Activated CD8-positive, alpha-beta memory T cell treated with anti-CD3 and anti-CD28 coated beads, Interleukin-2, amount 50 U/mL, for 4 hours (primary cell): ENCODE measurements at places on chromosomes 3 and 15.
A peak's percentile ranks its signal among the peaks of the same experiment; 100 is the strongest.

DNA sequence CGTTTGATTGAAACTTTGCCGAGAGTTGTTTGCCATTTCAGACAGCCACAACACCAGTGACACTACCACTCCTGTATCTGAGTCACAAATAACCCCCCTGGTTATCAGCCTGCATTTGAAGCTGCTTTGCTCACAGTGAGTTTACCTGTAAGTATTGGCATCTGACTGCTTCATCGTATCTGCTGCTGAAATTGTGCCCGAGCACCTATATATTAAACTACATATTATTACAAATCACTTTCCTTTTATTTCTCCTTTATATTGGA, 39.2 kb upstream of the SPSB4 start:
- no peak for DNase-seq

DNA sequence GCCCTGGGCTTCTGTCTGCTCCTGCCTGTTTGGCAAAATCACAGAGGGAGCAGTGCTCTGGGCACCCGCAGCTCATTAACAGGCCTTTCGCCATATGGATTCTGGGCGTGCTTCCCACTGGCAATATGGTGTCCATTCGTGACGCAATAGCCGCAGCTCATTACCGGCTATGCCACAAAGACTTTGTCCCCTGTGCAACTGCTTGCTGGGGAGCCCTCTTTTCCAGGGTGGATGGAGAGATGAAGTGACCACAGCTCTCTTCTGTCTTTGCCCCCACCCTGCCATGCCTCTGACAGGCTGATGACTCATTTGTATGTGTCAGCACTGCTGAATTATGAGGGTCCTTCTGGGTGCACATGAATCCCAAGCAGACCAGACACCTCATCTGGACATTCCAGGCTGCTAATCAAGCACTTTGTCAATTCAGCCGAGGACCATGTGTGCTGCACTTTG, 214.3 kb upstream of the FEZF2 start:
- DNase-seq, result no peak

DNA sequence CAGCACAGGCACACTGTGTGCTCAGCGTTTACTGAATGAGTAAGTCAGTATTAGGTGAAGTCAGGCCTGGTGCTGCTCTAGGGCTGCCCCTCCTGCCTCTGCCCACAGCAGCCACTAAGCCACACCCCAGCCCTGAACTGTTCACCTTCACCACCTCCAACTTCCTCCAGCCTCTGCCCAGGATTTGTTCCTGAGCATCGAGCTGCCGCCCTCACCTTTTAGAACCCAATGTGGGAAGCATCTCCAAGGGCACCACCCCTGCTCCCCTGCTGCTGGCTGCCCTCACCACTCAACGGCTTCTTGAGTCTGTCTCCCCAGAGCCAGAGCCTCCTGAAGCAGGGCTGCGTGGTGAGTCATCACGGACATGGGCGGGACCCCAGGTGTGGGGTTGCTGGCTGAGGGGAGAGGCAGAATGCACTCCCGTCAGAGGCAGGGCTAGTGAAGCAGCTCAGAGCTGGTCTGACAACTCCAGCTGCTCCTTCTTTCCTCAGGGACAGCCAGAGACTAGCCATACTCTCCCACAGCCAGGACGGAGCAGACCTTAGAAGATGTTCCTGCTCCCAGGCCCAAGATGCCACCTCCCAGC, 5.8 kb downstream of the HYAL2 start:
- peak; percentile 80 for DNase-seq

DNA sequence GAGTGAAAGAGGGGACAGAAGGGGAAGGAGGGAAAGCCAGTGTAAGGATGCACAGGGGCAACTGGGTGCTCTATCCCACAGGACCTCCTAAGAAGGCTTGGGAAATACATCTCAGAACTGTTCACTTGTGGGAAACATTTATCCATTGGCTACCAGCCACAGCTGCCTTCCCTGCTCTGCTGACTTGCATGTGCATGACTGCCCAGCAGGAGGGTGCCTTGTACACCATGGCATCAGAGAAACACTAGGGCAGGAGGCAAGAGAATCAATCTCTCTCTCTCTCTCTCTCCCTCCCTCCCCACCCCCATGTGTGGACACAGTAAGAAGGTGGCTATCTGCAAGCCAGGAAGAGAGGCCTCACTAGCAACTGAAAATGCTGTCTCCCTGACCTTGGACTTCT, 62.9 kb upstream of the ZBTB38 start:
- DNase-seq, result no peak

DNA sequence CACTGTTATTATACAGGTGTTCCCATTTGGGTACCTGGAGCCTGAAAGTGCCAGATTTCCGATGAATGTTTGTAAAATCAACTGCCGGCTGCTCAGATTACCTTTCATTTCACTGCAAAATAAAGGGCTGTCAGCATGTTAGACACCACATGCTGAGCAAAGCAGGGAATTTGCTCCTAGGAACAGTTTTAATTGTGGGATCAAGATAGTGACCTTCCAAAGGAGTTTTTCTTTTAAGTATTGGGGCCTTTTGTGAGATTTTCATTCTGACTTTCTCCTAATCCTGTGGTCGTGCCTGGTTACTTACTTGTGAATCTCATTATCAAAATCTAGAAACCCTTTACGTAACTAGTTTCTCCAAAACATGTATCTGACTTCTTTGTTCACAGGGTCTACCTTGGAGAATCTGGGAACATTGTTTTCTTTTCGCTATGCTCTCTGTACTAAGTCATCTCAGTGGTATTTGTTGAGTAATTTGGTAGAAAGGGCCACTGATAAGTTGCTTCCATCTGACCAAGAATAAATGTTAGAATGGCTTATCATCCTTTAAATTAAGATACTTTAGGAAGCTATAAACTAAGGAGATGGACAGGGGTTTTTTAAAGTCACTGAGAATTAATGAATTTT, 40.8 kb upstream of the LRTM1 start:
- no peak for DNase-seq
